Stimulated activated naive CD4-positive, alpha-beta T cell treated with Interleukin-2 at 50 U/mL for 16 hours (primary cell): ENCODE measurements at places on chromosomes 6 and 20.

- DNase-seq = no peak
These were observed 312.4 kb downstream of the CDKAL1 start for GRCh38 chr6:20846602-20847028.

DNA sequence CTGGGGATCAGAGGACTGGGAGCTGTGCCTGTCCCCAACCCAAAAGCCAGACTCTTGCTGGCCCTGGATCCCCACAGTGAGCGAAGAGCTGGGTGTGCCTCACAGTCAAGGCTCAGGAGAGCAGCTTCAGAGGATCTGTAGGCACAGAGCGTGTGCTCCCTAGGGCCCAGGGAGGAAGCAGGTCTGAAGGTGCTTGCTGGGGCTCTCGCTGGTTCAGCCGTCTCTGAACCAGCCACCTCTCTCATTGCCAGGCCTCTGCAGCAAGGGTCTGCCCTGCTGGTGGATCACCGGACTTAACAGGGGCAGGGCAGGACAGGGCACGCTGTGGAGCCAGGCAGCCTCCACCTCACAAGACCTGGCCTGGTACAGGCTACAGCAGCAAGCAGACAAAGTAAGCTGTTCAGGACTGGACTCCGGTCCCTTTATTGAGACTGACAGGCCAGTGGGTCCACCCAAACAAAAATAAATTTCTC lies 13.8 kb downstream of the PCIF1 start:
- no peak for DNase-seq

GRCh38 chr20:62977613-62978560 lies 25.4 kb downstream of the SLC17A9 start:
- DNase-seq = peak; percentile 81

DNA sequence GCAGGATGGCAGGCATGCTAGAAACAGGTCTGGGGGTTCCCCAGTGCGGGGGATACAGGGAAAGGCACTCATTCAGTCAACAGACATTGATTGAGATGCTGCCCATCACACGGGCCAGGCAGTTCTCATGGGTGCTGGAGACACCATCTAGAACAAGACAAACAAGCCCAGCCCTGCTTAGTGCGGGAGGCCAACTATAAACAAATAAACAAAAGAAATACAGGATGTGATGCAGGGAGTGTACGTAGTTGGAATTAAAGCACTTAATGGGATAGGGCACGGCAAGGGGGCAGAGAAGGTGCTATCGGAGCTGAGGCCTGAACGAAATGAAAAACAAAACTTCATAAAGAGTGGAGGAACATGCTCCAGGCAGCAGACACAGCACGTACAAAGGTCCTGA lies 169.3 kb downstream of the PREX1 start:
- no peak for DNase-seq

GRCh38 chr6:3778701-3779573 lies 27.4 kb upstream of the PXDC1 start:
- DNase-seq = no peak

- no peak for DNase-seq
These were observed 100.8 kb downstream of the OR2B2 start for GRCh38 chr6:27811451-27811772.

GRCh38 chr20:58306421-58307261 lies 2.9 kb upstream of the RAB22A start:
- DNase-seq = peak; percentile 62
